Mammary epithelial cell (primary cell): ENCODE measurements at places on chromosomes 4 and X.

DNA sequence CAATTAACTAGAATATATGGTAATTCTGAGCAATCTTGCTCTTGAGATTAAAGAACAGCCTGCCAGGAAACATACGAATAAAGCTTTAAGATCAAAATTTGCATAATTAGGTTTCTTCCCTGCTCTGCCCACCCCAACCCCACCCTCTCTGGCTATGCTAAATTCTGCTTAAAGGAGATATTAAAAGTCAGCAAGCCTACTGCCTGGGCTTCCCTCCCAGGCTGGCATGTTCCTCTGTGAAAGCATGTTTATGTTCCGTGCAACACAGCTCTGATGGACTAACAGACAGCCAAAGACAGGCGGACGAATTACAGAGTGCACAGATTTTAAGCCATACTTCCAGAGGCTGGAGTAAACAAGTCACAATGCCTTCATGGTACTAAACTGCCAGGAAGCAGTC, 28.4 kb downstream of the CD99L2 start:
- no peak for DNase-seq

GRCh38 chr4:168863719-168864647, 146.1 kb downstream of the CBR4 start:
- no peak for DNase-seq

DNA sequence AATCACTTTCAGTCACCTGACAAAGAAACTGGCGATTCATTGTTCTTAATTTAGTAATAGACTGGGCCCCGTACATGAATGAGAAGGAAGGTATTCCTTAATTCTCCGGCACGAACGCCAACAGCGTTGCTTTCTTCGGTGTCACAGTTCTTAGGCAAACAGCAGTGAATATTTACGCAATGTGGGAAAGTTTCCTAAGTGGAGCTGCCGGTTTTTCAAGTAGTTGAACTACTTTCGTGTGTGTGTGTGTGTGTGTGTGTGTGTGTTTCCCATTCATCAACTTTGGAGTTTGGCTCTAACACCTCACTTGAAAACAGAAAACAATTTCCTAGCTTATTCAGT, 651 bp downstream of the NXT2 start:
- peak; percentile 84 for DNase-seq

GRCh38 chrX:7233580-7234406, 85.8 kb upstream of the PUDP start:
- DNase-seq, result no peak

- peak; percentile 93 for DNase-seq
Measured at GRCh38 chr4:40180356-40180755, 16.5 kb upstream of the RHOH start.

DNA sequence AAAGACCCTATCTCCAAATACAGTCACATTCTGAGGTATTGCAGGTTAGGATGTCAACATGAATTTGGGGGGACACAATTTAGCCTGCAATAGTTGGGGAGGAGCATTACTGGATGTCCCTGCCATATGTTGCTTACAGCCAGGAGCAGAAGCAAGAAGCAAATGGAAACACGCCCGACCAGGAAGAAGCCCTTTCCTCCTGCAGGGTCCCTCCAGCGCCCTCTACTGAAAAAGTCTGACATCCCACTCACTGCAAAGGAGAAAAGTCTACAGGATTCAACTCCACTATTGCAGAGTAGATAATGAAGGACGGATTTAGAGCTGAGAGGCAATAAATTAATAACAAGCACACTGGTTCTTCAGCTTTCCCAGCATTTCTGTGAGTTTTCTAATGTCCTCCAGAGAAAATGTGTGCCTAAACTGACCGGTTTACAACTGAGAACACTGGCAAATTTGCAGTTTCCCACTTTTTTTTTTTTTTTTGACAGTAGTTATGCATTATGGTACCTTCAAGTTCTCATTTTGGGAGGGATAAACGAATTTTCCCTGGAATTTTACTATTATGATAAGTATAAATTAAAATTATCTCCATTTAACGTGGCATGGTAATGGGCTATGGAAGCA, 31.7 kb downstream of the COQ2 start:
- DNase-seq, result peak; percentile 43

- DNase-seq, result no peak
Measured at GRCh38 chrX:43731086-43731485, 75.0 kb downstream of the MAOA start.

- no peak for DNase-seq
Measured at GRCh38 chr4:81424336-81424735, 47.4 kb downstream of the RASGEF1B start.

GRCh38 chrX:70289793-70290770, at the start of the genes KIF4A and PDZD11:
KIF4A (plus strand) TSS chrX:70290104; CDS start chrX:70290459, 355 bp downstream.
PDZD11 (minus strand) TSS chrX:70289927; CDS start chrX:70289341, 586 bp downstream.
- DNase-seq, result peak; percentile 78

GRCh38 chr4:170336238-170336775, 246.6 kb upstream of the AADAT start:
- no peak for DNase-seq

GRCh38 chr4:145888393-145888792, 50.2 kb downstream of the ZNF827 start:
- no peak for DNase-seq

- no peak for DNase-seq
Measured at GRCh38 chr4:42483426-42484379, 86.4 kb downstream of the SHISA3 start.

GRCh38 chr4:104099141-104099540, 379.4 kb upstream of the TACR3 start:
- DNase-seq, result no peak

GRCh38 chr4:89193843-89194242, 82.5 kb downstream of the TIGD2 start:
- DNase-seq, result no peak

DNA sequence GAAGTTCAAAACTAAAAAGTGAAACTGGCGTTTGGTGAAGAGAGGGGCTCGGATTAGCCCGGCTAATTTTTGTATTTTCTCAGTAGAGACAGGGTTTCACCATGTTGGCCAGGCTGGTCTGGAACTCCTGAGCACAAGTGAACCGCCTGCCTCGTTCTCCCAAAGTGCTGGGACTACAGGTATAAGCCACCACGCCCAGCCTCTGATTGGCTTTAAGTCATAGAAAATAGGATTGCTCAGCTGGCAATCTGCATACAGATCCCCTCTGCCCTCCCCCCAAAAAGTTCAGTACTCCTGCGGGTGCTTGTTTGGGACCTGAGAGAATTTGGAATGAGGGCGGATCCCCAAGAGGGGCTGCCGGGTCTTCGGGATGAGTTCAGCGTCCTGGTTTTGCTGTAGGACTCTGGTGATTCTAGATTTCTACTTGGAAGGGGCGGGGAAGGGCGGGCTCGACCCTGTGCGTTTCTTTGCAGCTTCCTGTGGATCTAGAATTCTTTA, 537 bp upstream of the PRKX start:
- DNase-seq, result peak; percentile 12

DNA sequence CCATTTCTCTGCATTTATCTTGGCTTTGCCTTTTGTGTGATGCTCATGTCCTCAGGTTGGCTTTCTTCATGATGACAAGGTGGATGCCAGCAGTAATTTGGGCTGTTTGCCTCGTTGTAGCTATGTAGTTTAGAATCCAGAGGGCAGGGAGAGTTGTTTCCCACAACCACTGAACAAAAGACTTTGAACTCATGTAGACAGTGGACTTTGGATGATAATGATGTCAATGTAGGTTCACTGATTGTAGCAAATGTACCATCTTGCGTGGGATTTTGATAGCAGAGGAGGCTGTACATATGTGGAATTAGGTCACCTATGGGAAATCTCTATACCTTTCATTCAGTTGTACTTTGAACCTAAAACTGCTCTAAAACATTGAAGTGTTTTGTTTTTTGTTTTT, 41.3 kb downstream of the MND1 start:
- no peak for DNase-seq

- DNase-seq, result no peak
Measured at GRCh38 chr4:1821679-1822567, 28.8 kb downstream of the FGFR3 start.

- peak; percentile 92 for DNase-seq
Measured at GRCh38 chrX:23779025-23779424, 3.9 kb upstream of the SAT1 start.

DNA sequence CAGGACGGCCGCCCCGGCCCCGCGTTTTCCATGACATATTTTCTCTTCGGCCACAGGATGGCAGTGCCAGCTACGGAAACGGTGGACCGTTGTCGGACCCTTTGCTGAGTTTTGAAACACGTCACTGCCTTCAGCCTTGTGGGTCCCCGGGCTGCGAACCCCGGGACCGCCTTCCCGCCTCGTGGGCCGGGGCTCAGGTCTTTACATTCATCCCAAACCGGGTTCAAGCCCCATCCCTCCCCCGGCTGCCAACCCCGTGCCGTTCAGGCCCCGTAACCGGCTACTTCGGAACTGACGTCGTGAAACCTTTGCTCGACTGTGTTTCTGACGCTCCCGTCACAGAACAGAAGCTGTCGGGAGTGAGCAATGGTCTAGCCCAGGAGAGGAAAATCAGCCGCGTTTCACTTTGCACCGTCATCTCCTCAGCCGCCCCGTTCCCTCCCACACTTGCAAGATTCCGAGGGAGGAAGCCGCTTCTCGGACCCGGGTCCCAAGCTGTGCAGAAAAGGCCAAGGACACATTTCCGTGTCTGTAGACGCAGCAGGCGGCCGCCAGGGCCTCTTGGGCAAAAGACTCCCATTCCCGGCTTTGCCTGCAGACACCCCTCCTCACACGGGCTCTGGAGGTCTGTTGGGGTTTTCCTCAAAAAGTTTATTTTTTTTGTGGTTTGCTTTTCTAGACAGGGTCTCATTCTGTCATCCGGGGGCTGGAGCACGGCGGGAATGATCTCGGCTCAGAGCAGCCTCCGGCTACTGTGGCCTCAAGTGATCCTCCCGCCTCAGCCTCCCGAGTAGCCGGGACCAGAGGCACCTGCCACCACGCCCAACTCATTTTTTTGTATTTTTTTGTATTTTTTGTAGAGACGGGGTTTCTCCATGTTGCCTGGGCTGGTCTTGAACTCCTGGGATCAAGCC, 41.4 kb upstream of the PPP2R3B start:
- no peak for DNase-seq

DNA sequence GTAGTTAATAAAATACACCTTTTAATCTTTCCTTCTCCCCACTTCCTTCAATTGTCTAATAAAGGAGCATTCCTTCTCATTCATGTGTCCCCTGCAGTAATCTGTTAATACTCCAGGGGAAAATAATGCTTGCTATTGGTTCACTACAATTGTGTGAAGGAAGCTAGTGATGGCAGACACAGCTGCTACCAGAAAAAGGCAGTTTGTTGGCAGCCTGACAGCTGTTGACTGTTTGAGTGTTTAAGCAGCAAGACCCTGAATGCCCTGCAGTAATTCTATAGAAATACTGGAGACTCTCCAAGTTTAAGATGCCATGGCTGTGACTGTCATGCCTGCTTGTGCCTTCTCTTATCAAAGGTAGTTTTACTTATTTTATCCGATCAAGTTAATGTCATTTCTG, 359.5 kb downstream of the C4orf33 start:
- no peak for DNase-seq

DNA sequence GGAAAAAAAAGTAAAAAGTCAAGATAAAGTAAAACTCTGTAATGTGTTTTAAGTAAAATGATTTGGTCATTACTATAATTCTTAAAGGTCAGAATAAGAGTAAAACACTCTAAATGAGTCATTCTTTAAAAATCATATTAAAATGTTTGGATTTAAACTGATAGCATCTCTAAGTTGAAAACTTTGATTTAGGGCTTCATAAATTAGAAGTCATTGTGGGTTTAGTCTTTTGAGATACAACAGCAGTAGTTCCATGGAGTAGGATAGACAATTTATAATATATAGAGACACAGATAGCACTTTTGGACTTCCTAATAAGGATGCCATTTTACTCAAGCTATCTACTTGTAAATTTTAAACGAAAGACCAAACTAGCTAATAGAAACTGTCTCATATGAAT, 77.1 kb upstream of the PABPC4L start:
- DNase-seq, result no peak

GRCh38 chr4:187996502-187997177, 1.1 kb downstream of the ZFP42 start:
- DNase-seq, result no peak

- DNase-seq, result no peak
Measured at GRCh38 chr4:146458594-146458993, 63.1 kb downstream of the SLC10A7 start.

GRCh38 chr4:3481113-3481531, 18.0 kb downstream of the DOK7 start:
- no peak for DNase-seq

DNA sequence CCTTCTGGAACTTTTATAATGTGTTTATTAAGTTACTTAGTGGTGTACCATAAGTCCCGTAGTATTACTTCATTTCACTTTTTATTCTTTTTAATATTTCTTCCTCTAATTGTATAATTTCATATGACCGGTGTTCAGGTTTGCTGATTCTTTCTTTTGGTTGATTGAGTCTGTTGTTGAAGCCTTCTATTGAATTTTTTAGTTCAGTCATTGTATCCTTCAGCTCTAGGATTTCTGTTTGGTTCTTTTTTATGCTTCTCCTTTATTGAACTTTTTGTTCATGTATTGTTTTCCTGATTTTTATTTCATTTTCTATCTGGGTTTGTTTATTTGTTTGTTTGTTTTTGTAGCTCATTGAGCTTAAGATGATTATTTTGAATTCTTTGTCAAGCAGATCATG, 8.8 kb downstream of the CEP44 start:
- DNase-seq, result no peak

- DNase-seq, result no peak
Measured at GRCh38 chr4:38292529-38292928, 332.3 kb downstream of the PTTG2 start.

DNA sequence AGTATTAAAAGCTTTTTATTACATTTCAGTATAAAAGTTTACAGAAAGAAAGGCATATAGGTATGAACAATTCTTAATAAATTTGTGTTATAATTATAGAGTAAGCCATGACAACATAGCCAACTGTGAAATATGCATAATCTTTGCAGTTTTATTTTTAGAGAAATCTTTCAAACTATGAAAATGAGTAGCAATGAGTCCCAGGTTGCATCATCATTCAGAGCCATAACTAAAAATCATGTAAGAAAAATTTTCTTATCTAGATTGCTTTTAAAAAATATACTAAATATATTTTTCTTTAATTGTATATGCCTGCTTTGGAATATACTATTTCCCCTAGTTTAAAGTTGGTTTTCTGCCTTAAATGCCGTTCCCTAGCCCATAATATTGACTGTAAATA, 54.8 kb upstream of the NAF1 start:
- no peak for DNase-seq
